ENCODE measurements at places on chromosomes 1 and 21.
A peak's percentile ranks its signal among the peaks of the same experiment; 100 is the strongest.

DNA sequence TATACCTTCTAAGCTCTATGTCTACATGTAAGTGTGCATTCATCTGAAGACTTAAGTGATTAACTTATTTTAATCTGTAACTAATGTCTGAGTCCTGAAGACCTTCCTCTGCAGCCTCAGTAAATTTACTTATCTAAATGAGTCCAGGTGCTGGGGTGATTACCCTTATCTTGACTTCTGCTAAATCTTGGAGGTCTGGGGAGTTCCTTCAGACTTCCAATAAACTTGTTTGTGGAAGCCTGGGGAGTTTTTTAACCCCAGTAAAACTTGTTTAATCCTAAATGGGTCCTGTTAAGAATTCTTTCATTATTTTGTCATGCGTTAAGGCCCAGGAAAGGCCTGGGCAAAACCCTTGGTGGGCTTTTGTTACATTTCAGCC is 37.0 kb downstream of the RSPH1 start:
- no peak for DNase-seq

DNA sequence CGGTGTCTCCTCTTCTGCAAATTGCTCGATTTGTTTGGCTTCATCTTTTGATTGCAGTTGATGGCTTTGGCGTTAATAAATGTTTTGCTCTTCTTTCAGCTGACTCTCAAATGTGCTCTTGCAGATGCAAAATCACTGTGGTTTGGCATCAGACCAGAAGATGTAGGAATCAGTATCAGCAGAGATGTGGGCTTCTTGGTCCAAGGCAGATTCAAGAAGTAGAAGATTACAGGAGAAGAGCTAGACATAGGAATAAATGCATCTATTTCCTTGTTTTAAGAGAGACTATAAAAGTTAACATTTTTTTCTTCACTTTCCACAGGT is 59.8 kb upstream of the BACH1 start:
- peak; percentile 41 for DNase-seq

DNA sequence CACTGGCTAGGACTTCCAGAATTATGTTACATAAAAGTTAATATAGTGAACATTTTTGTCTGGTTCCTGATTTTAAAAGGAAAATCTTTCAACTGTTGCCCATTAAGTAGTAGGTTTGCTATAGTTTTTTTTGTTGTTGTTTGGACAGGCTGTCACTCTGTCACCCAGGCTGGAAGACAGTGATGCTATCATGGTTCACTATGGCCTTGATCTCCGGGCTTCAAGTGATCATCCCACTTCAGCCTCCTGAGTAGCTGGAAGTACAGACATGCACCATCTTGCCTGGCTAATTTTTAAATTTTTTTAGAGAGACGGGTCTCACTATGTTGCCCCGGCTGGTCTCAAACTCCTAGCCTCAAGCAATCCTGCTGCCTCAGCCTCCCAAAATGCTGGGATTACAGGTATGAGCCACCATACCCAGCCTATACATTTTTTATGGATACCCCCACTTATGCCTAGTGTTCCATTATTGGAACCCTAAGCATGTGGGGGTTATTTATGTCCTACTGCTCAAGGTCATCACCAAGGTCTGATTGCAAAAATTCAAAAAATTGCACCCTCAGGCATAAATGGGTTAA is 6.5 kb downstream of the CTXND2 start:
- no peak for DNase-seq

GRCh38 chr1:34844252-34844634 is 15.3 kb downstream of the SMIM12 start:
- no peak for DNase-seq

DNA sequence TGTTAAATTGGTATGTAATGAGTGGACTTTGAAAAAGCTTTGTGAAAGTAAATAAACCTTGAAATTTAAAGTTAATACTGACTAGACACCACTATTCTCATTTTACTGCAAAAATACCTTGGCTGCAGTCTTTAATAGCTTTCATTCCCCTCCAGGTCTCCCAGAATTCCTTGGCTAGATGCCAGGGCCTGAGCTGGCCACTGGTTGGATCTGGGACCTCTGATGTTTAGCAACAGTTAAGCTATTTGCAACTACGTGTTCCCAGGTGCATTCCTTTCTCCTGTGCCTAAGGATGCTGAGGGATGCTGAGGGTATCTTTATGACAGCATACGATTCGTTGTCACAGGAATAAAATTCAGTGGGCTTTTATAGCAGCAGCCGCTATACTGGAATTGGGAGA is 938.7 kb downstream of the TTLL7 start:
- no peak for DNase-seq

GRCh38 chr1:19504796-19505692 is 19.7 kb upstream of the CAPZB start:
- DNase-seq = peak; percentile 93

GRCh38 chr1:203915811-203916210 is 54.4 kb downstream of the SNRPE start:
- no peak for DNase-seq
